Left renal pelvis (tissue), 4 donors: ENCODE measurements at places on chromosomes 1 and 21. TPM values are rescaled to one million over a fixed set of nuclear protein-coding genes. Genes with fewer than 3 reads are reported as not detected.

DNA sequence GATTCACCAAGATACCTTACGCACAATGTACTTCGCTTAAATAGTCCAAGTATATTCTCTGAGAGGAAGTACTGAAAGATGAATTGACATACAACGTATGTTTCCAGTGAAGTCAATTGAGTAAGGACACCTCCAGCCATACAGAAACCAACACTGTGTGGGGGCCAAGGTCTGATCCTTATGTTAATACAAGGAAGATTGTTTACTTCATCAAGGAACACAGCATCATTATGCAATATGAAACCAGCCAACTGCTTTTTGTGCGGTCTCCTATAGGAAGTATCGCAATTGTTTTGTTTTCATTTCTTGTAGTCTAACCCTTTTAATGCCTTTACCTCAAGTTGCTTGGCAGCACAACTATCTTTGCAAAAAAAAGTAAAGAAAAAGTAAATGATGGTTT, 28.2 kb upstream of the TEKT2 start:
- no peak for DNase-seq

DNA sequence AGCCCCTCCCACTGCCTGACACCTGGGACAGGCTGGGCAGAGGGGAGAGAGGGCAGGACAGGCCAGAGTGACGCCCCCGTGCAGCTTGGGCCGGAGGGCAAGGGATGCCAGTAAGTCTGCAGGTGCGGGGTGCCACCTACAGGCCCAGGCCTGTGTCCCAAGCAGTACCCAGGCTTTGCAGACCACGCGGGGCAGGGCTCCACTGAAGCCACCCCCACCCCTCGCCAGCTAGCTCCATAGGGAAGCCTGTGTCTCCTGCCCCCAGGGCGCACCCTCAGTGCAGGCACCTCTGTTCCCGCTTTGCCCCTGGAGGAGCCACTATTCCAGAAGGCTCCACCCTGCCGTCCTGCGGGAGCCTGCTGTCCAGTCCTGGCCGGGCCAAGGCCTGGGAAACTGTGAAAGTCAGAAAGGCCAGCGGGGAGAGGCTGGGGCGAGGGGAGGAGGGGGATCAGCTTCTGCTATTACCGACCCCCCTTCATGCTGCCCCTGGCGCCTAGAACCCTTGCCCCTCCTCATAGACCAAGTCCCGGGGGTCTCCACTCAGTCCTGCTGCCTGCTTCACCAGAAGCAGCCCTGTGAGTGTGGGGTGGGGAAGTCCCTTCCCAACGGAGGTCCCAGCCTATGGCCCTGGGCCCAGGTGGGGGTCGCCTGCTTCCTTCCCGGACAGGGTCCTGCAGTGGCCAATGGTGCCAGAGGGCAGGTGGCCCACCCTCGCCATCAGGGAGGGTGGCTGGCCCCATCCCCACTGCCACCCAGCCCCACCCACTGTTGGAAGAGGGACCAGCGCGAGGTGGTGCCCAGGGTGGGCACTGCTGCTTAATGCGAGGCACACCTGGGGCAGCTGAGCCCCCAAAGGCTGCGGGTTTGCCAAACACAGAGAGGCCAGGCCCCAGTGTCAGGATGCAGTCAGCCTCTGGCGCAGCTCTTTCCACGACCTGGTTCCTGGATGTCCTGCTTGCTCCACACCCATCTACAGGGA, 54.4 kb downstream of the KCNAB2 start:
- no peak for DNase-seq

Gene ITPKB
- polyA plus RNA-seq = 23.6 TPM

Gene NFIA
- 19.0 TPM for polyA plus RNA-seq

Gene ENAH
- polyA plus RNA-seq = 120 TPM
